ENCODE measurements at places on chromosomes 2 and 18.
A peak's percentile ranks its signal among the peaks of the same experiment; 100 is the strongest.

- DNase-seq, result no peak
Observed at GRCh38 chr2:238422285-238422684, 4.4 kb upstream of the ASB1 start.

DNA sequence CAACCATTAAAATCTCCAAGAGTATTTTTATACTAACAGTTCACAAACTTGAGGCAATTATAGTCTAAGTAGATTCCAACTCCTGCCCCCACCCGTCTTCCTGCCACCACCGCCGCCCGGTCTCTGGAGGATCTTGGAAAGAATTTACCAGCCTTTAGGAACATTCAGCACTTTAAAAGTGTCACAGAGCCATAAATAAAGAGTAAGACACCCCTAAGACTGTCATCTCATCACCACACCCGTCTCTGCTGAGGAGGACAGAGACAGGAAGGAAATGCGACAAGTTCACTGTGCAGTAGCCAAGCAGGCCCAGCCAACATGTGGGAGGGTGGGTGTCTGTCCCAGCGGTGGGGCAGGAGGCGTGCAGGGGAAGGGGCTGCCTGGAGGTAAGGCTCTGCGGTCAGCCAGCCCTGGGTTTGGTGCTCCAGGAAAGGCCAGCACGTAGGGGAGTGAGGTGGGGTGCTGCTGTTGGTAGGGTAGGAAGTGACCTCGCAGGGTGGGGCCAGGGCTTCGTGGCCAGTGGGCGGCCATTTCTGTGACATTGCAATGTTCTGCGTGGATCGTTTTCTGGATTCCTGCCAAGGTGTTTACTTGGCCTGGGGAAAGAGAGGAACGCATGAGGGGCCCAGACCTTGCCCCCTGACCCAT, 111.6 kb downstream of the FAM210A start:
- peak; percentile 42 for DNase-seq

DNA sequence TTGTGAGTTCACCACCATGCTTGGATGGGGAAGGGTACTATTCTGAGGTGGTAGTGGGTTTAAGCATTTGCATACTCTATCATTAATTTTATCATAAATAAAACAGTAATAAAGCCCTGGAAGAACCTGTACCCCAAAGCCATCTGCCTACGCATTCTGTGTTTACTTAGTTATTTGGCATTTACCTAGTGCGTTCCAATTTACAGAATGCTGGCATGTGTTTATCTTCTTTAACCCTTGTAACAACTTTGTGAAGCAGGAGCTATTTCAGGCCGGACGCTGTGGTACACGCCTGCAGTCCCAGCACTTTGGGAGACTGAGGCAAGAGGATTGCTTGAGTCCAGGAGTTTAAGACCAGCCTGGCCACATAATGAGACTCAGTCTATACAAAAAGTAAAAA, 17.8 kb upstream of the ODC1 start:
- no peak for DNase-seq

DNA sequence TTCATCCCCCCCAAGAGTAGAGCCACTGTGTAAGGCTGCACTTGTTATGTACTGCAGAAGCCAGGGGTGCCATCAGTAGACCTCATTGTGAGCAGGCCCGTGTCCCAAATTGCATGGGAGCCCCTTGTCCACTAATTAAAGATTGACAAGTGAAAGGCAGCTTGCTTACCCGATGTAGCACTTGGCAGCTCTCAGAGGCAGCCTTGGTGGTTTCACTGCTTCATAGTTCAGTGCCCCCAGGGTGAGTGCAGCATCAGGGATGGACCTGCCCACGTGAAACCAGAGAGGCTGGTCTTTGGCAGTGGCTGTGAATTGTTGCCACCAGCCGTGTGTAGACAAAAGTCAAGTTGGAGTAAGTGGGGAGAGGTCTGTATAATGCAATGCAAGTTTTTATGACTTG, 13.3 kb downstream of the TUBB6 start:
- DNase-seq, result no peak

DNA sequence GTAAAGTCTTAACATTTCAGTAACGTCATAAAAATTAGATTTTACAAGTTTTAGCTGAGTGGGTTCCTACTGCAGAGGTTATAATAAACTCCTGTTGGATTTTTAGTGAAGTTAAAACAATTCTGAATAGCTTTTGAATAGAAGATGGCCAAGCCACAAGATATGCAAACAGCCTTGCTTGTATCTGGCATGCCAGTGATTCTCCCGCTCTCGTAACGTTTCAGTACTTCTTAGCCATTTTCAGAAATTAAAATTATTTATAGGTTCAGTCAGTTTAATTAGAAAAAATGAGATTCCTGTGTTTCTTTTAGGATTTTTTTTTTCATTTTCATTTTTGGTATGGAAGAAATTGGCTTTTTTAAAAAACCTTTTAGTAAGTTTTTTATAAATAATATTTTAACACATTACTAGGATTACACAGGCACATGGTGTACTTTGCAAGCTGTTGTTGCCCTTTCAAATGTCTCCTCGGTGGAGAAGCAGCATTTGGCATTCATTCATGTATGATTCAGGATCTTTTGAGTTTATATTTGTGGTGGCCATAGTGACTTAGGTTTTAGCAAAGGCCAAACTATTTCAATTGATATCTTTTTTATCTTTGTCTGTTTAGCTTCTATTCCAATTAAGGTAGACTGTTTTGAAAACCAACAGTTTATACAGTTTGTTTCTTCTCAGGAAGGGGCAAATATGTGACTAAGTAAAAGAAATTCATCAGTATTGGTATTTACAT, 30.6 kb upstream of the RND3 start:
- no peak for DNase-seq

DNA sequence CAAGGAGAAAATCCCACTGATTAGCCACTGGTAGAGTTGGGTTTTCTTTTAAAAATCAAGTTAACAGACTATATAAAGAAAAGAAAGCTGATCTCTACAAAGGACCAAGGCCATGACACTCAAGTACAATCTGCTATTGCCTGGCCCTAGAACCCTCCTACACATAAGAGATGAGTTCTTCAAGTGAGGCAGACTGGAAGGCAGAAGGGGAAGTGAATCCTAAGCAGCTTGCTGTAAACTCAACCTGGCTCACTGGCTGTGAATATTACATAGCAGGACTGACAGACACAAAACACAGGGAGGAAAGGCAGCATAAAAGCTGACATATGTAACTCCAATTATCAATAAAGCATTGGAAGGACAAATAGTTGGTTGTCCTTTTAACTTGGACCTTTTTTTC, 65.4 kb downstream of the TRIP12 start:
- DNase-seq, result no peak
